NCI-H1417 treated with DMSO at 0.1 percent for 48 hours (cell line): ENCODE measurements at places on chromosomes 4 and X.
A peak's percentile ranks its signal among the peaks of the same experiment; 100 is the strongest.

- no peak for DNase-seq
These were observed 183.4 kb downstream of the KIT start for GRCh38 chr4:54840992-54841768.

DNA sequence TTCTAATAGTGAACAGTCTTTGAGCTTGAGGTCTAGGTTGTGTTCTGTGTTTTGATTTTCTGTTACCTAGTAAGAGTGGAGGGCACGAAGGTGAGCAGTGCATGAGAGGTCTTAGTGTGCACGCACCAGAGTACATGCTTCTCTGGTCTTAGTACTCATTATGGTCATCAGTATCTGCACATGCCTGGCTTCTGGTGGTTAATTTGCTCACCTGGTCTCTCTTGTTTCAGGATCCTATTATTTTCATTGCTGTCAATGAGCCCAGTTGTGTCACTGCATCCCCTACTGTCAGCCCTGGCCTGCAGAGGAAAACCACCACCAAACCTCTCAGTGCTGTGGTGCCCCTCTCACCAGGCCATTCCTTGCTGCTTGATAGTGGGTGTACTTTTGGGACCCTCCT is 54.8 kb downstream of the NSUN7 start:
- no peak for DNase-seq

- DNase-seq = no peak
These were observed 1.3 kb upstream of the MGAT4D start for GRCh38 chr4:140499391-140499790.

- no peak for DNase-seq
These were observed 73.9 kb upstream of the GPM6B start for GRCh38 chrX:13890806-13891205.

- DNase-seq = no peak
These were observed 8.8 kb upstream of the ADH1C start for GRCh38 chr4:99361268-99361898.

DNA sequence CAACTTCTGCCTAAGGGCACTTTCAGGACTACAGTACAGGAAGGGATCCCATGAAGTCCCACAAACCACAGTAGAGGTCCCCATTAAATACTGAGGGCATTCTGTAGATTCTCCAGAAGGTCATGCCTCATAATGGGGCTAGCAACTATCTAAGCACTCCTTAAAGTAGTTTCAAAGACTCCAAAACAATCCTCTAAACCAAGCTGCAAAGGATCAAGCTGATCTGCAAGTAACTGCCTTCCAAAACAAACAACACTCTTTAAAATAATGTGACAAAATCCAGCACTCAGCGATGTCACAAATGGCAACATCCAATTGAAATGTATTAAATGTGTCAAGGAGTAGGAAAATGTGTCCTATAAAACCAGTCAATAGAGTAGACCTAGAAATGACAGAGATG is 118.7 kb downstream of the FRYL start:
- no peak for DNase-seq

- no peak for DNase-seq
These were observed 70.7 kb upstream of the SH3RF1 start for GRCh38 chr4:169341490-169341889.

DNA sequence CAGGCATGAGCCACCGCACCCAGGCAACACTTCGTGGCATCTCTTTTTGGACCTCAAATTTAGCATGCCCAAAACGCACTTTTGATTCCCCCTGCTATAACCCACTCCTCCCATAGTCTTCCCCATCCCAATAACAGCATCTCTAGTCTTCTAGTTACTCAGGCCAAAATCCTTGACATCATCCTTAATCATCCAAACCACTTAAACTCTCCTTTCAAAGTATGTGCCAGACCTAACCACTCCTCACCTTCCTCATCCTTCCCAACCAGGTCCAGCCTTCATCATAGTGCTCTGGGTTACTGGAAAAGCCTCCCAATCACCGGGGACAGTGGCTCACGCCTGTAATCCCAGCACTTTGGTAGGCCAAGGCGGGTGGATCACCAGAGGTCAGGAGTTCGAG is 41.9 kb downstream of the AFAP1 start:
- DNase-seq = no peak

GRCh38 chrX:9676306-9676705 is 89.3 kb downstream of the GPR143 start:
- DNase-seq = no peak

- DNase-seq = no peak
These were observed 117.2 kb upstream of the MAGEB16 start for GRCh38 chrX:35680940-35681346.

- DNase-seq = no peak
These were observed 66.0 kb upstream of the PHOX2B start for GRCh38 chr4:41814565-41814964.

GRCh38 chr4:110508827-110509710 is 33.1 kb downstream of the ENPEP start:
- DNase-seq = no peak

GRCh38 chr4:8332891-8333331 is 63.4 kb downstream of the HTRA3 start:
- no peak for DNase-seq

- no peak for DNase-seq
These were observed 67.2 kb downstream of the TBC1D9 start for GRCh38 chr4:140688711-140689598.

GRCh38 chr4:77074981-77075855 is 571 bp downstream of the CCNI start:
- DNase-seq = no peak

DNA sequence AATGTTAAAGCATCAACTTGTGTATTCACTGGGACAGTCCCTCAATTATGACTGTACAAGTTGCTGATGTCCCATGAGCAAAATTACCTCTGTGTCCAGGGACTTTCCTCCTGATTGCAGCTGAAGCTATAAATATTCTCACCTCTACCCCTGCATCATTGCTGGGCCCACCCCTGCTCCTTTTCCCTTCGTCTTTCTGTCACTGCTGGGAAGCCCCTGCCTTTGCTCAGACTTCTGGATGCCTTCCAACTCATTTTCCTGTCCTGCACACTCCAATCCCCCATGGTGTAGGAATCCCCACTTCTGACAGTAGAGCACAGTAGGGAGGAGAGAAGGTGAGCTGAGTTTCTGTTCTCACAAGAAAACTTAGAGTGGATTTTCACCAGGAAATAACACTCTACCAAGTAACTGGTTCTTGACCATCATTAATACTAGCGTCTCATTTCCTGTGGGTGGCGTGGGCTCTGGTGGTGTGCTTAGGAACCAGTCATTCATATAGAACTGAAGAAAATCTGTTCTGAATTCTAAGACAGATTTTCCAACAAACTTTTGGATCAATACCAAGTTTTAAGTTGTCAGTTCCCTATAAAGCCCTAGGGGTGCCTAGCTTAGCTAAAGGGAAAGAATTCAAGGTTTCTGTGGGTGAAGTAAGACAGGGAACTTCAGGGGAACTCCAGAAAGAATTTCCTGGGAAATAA is 136.2 kb upstream of the MED14 start:
- no peak for DNase-seq

GRCh38 chr4:79050541-79050880 is 111.3 kb upstream of the PAQR3 start:
- DNase-seq = peak; percentile 67

GRCh38 chr4:145939856-145940255 is 1.2 kb upstream of the ZNF827 start:
- no peak for DNase-seq

GRCh38 chr4:137463377-137464003 is 68.8 kb downstream of the PCDH18 start:
- DNase-seq = no peak

DNA sequence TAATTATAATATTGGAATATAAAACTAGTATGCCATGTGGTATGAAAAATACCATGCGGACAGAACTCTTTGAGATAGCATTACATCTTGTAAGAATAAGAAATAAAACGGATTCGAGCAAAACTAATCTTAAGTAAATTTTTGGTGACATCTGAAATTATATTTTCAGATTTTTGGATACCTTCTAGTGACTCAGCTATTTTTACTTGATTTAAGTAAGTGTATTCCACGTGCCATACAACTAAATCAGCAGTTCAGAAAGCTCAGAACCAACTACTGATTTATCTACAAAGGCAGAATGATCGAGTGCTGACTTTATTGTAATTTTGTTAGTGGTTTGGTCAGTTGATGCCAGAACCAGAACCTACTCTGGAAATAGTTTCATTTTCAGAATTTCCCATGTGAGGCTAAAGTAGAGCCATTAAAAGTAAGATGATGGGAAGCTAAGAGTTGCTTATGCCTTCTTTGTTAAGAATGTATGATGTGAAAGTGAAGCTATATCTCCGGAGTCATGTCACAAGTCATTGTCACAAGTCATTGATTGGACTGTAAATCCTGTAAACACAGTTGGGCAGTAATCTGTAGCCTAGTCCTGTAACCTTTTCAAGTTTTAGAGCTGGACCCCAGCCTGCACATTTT is 4.0 kb downstream of the ING2 start:
- no peak for DNase-seq

GRCh38 chr4:99965173-99965572 is 15.1 kb upstream of the H2AZ1 start:
- DNase-seq = no peak

- DNase-seq = no peak
These were observed 2.0 kb upstream of the TRPC3 start for GRCh38 chr4:121953860-121954259.

DNA sequence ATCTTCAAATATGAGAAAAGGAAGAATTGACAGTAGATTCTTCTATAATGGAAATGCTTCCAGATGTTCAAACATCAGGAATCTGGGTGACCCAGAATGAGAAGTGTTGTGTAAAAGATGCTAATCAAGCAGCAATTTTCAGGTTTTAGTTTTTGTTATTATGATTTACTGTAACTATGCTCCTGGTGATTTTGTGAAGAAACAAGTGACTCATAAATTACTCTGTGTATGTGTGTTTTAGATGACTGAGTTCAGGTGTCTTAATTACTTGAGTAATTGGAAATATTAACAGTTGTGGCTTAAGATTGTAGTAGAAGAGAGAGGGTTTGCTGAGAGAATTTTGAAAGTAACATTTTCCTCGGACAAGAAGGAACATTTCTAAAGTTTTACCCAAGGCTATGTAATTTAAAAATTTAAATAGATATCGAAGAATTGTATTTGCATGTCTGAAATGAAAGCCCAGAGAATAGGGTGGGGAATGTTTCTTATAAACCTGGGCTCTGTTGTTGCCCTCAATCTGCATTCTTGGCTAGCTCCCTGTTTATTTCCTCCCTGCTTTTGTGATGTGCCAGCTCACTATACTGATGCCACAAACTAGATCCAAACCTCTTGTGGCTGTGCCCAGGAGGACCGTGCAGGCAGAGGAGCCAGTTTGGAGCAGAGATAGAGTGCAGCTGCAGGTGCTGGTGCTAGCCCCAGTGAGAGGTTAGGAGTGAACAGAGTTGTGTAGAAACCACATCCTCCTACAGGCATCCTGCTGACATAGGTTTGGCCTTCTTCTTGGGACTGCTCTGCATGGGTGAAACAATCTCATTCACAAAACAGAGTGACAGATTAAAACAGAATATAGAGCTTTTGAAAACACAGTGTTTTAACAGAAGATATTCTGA is 25.4 kb upstream of the TNIP3 start:
- DNase-seq = no peak

DNA sequence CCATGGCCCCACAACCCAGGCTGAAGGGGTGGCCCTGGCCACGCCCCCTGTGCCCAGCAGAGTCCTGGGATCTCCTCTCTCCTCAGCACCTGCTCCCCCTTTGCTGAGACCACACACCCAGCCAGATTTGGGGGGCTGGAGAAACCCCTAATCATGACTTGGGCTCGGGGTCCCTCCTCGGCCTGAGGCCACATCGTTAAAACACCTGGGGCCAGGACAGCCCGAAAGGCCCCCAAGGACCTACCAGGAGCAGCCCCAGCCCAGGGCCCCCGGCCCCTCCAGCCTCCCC is 116.7 kb downstream of the FAM53A start:
- DNase-seq = no peak

DNA sequence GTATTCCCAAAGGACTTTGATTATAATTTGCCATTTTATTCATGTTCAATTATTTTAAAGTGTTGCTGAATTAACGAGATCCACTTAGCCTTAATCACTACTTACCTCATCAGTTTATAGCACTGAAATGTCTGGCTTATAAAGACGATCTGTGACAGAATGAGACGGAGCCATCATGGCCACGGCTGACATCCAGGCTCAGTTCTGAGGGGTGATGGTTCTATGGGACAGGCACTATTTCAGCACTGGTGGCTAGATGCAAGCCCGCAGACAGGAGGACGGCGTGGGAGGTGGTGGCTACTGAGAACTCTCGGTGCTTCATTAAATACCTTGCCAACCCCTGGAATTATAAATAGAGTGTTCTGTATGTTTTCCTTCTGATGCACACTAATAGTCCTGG is 1084.2 kb upstream of the TENM3 start:
- DNase-seq = no peak

DNA sequence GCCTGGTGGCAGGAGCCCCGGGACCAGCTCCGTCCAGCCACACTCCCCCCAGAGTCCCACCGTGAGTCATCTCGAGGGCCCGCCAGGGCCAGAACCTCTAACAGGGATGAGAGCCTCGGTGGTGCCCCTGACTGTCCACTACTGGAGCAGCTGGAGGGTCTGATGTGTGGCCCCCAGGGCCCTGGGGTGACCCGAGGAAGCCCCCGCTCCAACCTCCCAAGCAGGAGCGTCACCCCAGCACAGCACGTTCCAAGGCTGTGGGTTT is 135.9 kb upstream of the NKX1-1 start:
- no peak for DNase-seq

DNA sequence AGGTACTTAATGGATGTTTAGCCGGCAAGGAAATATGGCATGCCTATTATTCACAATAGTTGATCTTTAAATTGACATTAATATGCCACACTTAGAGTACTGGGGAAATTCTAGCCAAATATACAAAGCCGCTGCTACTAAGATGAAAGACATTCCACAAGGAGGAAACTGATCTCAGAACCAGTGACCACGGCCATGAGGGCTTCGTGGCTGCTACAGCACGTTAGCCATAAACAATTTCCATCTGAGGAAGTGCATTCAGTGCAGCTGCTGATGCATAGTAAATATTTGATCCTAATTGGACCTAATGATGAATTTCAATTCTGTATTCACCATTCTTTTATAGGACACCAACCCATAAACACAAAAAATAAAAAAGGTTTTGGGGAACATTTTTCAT is 59.1 kb downstream of the SORBS2 start:
- no peak for DNase-seq

DNA sequence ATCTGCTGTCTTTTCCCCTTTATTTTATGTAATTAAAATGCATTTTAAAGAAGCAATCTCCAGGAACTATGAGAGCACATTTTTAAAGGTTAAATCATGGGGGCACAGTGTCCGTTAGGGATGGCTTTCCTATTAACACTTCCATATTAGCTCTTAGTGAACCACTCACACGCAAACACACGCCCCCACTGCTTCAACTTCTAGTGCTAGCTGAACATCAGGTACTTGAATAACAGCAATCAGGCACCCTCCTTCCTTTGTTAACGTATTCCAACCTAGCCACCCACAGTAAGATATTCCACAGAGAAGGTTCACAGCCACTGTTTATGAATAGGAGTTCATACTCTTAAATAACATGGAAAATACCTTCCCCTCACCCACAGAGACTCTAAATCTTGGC is 9.3 kb downstream of the TMEM255A start:
- DNase-seq = peak; percentile 36

- DNase-seq = peak; percentile 55
These were observed 9.8 kb downstream of the ATP2B3 start for GRCh38 chrX:153527208-153527607.

- no peak for DNase-seq
These were observed 156.4 kb upstream of the WDR1 start for GRCh38 chr4:10273030-10273429.

- no peak for DNase-seq
These were observed 158.2 kb upstream of the CPEB2 start for GRCh38 chr4:14844061-14844460.
